IPS DF 6.9 (cell line): ENCODE measurements at places on chromosomes 5 and 9.
A peak's percentile ranks its signal among the peaks of the same experiment; 100 is the strongest.

DNA sequence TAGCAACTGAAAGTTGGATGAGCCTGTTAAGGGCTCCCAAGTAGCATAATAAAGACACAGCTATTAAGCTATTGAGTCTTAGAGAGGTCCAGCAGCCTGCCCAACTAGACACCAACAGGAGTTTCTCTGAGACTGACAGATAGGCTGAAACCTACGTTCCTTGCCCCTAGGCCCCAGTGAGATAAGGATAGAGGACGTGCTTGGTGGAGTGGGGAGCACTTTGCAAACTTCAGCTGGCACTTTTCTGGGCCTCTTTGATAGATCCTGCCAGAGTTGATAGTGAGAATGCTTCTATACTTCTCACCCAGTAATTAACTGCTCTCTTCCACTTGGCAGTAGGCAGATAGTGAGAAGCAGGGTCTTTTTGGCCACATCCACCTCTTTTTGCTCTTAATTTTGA is 20.8 kb upstream of the CTNNA1 start:
- DNase-seq: no peak

DNA sequence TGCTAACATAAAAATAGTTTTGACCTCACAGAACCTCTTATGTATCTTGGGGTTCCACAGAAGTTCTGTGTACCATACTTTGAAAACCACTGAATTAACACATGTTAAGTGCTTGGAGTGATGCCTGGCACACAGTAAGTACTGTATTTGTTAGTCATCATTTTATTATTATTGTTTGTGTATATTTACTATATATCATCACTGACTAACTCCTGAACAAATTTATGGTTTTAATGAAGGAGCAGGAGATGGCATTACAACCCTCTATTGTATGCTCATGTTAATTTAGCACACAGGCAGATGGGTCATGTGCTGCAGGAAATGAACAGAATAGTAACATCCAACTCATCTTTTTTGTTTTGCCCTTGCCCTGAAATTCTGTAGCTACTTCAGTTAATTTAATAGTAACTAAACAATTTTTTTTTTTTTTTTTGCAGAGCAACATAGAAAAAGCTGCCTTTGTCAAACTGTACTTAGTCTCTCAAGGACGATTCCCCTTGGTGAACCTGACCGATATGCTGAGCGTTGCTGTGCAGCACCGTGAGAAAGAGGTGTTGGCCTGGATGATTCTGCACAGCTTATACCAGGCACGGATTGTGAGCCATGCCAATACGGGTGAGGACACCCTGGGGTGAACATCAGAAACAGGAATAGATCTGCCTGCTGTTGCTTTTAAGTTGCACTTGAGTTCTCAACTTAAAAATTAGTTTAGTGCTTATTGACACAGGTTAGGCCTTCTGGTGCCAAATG is 45.4 kb downstream of the HACD4 start:
- no peak for DNase-seq

DNA sequence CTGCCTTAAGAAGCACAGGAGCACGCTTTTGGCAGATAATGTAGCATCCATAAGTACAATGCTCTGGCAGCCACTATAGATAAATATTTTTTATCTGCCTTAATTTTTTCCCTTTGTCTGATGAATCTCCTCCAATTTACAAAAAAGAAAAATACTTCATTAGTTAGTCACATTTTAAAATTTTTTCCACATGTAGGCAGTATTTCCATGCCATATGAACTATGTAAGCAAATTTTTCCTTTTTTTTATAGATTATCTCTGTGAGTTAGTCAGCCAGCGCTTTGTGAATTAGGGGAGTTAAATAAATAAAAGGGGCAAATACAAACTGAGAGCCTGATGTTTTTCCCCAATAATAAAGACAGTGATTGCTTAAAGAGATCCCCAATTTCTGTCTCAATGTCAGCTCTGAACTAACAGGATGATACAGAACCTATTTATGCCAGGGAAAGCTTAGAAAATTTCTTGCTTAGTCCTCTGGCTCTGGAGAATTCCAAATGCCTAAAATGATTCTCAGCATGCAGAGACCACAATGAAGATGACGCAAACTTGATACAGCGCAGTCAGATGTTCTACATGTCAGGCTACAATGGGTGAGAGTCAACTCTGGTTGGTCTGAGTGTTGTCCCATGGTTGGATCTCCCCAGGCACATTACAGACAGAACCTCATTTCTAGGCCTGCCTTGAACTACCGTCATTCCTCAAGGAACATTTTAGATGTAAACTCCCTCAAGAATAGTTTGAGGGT is 390.4 kb upstream of the CDH6 start:
- DNase-seq: no peak

GRCh38 chr5:180241600-180241999 is 32.6 kb upstream of the RASGEF1C start:
- DNase-seq: no peak

- DNase-seq: no peak
Measured at GRCh38 chr5:149616727-149617285, 35.5 kb downstream of the ARHGEF37 start.

GRCh38 chr5:102324714-102325113 is 28.6 kb upstream of the SLCO4C1 start:
- no peak for DNase-seq

DNA sequence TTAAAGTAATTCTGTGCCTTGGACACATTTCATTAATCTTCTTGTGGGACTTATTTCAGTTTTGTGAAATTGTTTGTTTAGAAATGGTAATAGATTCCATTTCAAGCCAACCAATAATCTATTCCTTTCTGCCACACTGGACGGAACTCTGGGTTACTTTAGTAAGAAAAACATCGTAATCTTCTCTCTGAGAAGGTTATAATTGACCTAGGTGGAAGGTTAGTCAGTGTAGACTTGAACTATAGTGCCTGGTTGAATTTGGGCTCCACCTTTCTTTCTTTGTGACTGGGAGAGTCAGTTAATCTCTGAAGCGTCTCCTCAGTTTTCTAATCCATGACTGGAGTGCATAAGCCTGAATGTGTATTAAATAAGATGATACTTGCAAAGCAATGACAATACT is 89.7 kb upstream of the PRLR start:
- no peak for DNase-seq

- DNase-seq: no peak
Measured at GRCh38 chr5:134247428-134248224, 21.8 kb upstream of the PPP2CA start.

DNA sequence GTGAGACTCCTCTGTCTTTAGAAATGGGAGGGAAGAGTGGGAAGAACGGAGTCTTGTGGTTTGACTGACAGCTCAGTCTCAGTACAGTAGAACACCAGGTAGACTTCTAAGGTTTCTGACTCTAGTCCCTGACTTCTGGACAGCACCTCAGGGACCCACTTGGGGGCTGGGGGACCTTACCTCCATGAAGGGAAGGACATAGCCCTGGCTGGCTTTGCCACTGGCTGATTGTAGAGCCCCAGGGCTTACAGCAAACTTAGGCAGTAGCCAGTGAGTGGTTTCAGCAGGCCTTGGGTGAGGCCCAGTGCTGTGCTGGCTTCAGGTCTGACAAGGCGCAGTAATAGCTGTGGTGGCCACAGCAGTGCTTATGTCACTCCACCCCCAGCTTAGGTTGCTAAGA is 290.0 kb upstream of the PRR16 start:
- no peak for DNase-seq

DNA sequence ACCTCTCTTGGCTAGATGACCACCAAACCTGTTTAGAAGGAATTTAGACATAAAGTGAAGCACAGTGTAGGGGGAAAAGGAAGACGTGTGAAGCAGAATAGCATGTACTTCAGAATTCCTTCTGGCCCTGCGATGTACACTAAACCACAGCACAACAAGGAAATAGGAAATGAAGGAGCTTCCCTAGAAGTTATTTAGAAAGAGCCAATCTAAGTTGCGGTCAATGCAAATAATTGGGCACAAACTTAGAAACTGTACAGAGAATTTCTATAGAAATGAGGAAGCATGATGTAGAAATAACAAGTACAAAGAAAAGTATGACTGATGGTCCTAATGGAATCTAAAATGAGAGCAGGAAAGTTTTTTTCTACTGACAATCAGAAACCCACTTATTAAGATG is 41.5 kb downstream of the ANKRD55 start:
- DNase-seq: no peak

GRCh38 chr9:113943112-113944009 is 67.3 kb downstream of the ZNF618 start:
- no peak for DNase-seq

GRCh38 chr5:172736508-172737135 is 34.4 kb downstream of the DUSP1 start:
- no peak for DNase-seq

- DNase-seq: no peak
Measured at GRCh38 chr5:153919161-153919560, 119.5 kb downstream of the FAM114A2 start.

DNA sequence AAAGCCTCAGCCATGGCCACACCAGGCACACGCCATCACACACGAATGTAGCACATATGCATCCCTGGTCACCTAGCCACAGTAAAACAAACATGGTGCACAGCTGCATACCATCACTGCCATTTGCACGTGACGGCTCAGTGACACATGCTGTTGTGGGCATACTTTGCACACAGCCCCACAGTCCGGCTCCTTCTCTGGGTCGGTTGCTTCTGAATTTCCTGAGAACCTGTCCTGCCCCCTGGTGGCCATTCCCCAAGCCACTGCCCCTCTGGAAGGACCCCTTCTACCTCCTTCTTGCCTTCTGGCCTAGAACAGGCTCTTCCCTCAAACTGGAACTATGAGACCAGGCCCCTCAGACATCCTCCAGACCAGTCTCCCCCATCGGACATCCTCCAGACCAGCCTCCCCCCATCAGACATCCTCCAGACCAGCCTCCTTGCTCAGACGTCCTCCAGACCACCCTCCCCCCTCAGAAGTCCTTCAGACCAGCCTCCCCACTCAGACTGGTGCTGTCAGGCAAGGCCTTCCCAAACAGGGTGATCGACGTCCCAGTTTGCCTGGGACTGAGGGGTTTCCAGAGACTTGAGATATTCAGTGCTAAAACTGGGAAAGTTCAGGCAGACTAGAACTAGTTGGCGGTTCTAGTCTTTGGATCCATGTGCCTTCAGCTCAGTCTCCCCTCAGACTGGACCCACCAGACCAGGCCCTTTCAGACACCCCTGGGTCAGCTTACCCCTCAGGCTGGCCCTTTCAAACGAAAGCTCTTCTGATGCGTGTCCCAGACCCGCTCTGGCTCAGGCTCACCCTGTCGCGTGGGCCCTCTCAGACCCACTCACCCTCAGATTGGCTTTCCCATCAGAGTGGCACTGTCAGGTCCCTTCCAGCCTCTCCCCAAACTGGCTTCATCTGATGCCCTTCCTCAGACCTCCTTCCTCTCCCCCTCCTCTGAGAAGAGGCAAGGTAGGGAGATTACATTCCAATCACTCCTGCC is 24.3 kb upstream of the ENHO start:
- DNase-seq: peak; percentile 64

DNA sequence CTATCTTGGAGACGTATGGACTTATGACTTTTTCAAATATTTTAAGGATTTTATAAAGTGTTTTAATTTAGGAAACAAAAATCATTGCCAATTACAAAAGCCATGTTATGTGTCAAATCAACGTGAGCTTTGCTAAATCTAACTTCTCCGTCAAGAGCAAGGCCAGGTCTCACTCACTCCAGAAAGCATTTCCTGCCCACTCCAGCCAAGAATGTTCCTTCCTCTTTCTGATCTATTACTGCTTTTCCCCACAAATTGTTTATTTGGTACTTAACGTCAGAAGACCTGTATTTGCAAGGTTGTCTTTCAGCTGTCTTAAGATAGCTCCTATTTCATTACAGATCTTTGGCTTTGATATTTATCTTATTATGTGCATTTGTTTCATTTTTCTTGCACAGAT is 193.5 kb upstream of the HAPLN1 start:
- DNase-seq: no peak

DNA sequence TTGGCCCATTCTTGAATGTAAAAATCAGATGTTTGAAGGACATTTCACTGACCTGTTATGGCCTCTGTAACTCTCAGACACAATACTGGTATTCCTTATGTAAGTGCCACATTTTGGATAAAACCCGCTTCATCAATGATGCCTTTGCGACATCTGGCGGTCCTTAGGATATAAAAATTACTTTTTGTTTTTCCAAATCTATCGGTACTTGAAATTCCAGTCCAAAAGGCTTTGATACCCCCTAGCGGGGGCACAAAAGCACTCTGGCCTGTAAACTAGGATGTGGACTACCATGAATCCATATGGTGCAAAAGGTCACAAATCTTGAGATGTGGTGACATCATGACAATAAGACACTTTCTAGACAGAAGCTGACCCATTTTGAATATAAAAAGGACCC is 291.8 kb downstream of the KIAA0825 start:
- no peak for DNase-seq

GRCh38 chr9:4862506-4863250 is 69.9 kb downstream of the RCL1 start:
- DNase-seq: no peak

DNA sequence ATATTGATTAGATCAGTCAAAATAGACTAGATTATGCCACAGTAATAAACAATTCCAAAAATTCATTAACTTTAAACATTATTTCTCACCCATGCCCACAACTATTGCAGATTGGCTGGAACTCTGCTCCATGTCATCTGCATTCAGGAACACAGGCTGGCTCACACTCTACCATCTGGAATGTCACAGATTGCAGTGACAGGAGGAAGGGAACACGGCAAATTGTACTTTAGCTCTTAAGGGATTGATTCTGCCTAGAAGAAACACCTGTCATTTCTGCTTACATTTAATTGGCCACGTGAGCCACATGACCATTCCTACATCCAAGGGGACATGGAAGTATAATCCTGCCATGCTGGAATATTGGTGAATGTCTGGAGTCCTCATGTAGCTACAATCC is 54.4 kb downstream of the ATPSCKMT start:
- no peak for DNase-seq

- no peak for DNase-seq
Measured at GRCh38 chr9:117184173-117184572, 230.7 kb downstream of the ASTN2 start.
